Lung (tissue), 17 donors: ENCODE measurements at places on chromosomes 3 and 15. TPM values are rescaled to one million over a fixed set of nuclear protein-coding genes. Genes with fewer than 3 reads are reported as not detected.

- H3K36me3 ChIP-seq = no peaks in the 10 kb centered on the region
- DNase-seq = peak; percentile 51
- no peak overlapping the region for H3K4me3 ChIP-seq
- peak overlapping the region; percentile 24 for H3K27ac ChIP-seq
Measured at GRCh38 chr3:188432802-188433520, 279.0 kb downstream of the LPP start.

- peaks cover 85% of the 10 kb centered on the region for H3K27me3 ChIP-seq
- DNase-seq = no peak
- no peak overlapping the region for H3K4me3 ChIP-seq
Measured at GRCh38 chr3:147424581-147425387, 15.6 kb downstream of the ZIC1 start.

DNA sequence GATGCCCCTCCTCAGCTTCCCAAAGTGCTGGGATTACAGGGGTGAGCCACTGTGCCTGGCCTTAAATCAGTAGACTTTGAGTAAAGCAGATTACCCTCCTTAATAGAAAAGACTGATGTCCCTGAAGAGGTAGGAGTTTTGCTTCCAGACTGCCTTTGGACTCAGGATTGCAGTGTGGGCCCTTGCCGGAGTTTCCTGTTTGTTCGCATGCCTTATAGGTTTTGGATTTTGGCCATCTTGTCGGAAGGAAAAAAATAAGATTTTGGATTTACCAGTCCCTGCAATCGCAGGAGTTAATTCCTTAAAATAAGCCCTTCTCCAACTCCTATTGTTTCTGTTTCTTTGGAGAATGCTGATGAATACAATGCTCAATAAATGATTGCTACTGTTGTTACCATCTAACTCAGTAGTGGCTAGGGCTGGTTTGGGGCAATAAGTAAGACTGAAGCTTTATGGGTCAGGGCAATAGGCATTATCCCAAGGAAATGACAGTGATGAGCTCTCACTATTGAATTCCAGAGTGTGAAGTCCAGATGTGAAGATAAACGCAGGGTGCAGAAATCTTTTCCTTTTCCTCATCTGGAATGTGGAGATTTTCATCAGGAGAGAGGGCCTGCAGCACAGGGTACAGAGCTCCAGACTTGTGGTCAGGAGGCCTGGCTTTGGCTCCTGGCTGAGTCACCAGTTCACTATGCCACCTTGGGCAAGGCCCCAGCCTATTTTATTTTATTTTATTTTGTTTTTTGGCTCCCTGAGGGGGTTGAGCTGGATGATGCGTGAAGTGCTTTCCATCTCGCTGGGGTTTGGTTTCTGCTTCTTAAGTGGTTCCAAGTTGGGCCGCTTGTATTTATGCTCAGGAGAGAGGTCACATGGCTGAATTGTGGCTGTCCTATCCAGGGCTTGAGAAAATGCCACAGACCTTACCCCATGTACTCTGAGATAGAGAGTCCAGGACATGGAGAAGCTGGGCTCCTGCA is 25.3 kb downstream of the FOXL2 start:
- no peak overlapping the region for H3K4me3 ChIP-seq
- no peaks in the 10 kb centered on the region for H3K36me3 ChIP-seq
- H3K4me1 ChIP-seq = peaks cover 3% of the 10 kb centered on the region
- H3K27ac ChIP-seq = peak overlapping the region; percentile 41

Gene MBD4
- 43.5 TPM for total RNA-seq

Gene ST3GAL6
- total RNA-seq = 21.7 TPM

GRCh38 chr3:195806211-195806915 is 5.4 kb downstream of the MUC4 start:
- H3K4me1 ChIP-seq = peaks cover 12% of the 10 kb centered on the region
- no peak overlapping the region for H3K27ac ChIP-seq
